ENCODE measurements at places on chromosomes 3 and 15.

- no peak for DNase-seq
Measured at GRCh38 chr3:128226795-128227395, 73.6 kb downstream of the EEFSEC start.

DNA sequence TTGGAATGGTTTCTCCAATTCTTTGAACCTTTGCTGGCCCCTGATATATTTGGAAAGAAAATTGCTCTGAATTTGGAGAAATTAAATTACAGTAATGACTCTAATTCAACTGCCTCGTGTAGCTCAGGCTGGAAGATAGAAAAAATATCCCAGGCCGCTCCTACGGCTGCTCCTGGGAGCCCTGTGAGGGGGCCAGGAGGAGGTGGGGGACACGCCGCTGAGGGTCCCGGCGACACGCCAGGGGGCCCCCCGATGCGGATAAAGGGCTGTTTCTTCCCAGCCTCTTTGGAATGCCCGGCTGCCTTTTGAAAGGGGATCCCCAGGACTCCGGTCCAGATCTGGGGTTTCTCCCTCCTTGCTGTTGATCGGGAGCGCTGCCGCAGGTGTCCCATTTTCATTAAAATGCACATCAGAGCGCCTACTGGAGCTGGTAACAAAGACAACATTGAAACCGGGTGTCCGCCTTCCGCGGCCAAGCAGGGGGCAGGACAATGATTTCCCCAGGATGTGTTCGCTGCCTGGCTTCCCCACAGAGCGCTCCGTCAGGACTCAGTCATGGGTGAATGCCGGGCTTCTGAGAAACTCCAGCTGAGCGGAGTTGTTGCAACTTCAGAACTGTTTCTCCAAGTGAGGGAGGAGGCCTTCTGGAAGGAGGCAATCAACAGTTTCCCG, 200.1 kb upstream of the KBTBD8 start:
- DNase-seq: no peak

GRCh38 chr3:14812196-14812790, 6.5 kb upstream of the FGD5 start:
- DNase-seq: no peak

GRCh38 chr15:69039516-69040225, 25.2 kb downstream of the NOX5 start:
- no peak for DNase-seq

- DNase-seq: no peak
Measured at GRCh38 chr15:63195569-63196015, 6.2 kb downstream of the RAB8B start.

- DNase-seq: no peak
Measured at GRCh38 chr3:71052716-71053115, 530.8 kb downstream of the FOXP1 start.

DNA sequence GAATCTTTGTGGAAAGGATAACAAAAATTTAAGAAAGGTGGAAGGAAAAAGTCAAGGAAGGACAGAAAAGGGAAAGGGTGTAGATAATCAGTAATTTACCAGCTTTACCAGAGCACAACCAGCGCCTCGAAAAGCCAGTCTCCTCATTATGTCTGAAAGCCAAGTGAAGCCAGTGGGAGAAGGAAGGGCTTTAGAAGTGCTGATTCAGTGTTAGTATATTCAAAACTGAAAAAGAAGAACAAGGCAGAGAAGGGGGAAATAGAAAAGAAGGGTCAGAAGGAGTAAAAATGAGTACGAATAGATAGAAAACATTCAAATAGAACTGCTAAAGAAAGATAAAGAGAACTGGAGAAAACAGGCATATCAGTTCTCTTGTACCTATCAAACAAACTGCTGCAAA, 4.1 kb downstream of the PBRM1 start:
- DNase-seq: no peak

DNA sequence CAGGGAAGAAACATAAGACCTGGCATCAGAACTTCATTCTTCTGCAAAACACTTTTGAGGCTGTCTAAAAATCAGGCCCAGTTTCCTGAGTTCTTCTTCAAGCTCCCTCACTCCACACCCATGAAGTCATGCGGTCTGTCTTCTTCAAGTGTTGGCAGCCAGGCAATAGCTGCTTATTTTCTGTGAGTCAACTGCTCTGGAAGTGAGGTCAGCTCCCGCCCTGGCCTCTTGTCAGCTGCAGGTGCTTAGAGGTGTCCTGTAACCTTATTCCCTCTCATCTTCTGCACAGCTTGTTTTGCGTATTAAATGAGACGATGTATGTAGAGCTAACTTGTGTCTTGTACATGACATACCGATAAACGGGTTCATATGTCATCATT, 226.1 kb downstream of the ADAMTS17 start:
- DNase-seq: no peak

- no peak for DNase-seq
Measured at GRCh38 chr3:111999484-112000324, 982 bp downstream of the TAGLN3 start.

DNA sequence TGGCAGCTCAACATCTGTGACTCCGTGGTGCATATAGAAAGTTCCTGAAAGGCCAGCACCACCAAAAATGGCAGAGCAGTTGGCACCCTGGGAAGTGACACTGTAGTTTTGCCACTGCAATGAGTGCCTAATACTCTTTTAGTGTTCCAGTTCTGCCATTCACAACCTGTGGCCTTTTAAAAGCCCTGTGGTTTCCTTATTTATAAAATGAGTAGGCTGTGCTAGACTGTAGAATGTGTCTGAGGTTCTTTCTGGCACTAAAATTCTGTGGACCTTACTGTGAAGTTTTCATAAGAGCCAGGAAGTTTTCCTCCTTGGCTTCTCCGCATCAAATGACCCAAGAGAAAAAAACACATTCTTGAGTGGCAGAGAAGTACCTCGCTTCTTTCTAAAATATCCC, 74.1 kb downstream of the MME start:
- DNase-seq: no peak

DNA sequence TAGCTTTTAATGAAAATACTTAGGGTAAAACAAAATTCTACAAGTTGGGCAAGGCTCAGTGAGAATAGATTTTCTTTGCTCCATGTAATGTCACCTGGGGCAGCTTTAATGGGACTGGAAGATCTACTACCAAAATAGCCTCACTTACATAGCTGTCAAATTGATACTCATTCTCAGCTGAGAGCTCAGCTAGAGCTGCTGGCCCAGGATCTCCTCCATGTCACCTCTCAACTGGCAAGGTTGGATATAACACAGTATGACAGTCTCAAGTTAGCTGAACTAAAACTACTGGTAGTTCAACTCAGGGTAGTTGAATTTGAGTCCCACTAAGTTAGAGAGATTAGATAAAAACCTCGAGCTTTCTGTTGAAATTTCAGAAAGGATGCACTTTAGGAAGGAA, 218.5 kb upstream of the PLSCR5 start:
- DNase-seq: no peak

GRCh38 chr15:101444015-101444414, 45.5 kb downstream of the PCSK6 start:
- DNase-seq: no peak

- DNase-seq: no peak
Measured at GRCh38 chr15:48800811-48801455, 9.9 kb downstream of the CEP152 start.

DNA sequence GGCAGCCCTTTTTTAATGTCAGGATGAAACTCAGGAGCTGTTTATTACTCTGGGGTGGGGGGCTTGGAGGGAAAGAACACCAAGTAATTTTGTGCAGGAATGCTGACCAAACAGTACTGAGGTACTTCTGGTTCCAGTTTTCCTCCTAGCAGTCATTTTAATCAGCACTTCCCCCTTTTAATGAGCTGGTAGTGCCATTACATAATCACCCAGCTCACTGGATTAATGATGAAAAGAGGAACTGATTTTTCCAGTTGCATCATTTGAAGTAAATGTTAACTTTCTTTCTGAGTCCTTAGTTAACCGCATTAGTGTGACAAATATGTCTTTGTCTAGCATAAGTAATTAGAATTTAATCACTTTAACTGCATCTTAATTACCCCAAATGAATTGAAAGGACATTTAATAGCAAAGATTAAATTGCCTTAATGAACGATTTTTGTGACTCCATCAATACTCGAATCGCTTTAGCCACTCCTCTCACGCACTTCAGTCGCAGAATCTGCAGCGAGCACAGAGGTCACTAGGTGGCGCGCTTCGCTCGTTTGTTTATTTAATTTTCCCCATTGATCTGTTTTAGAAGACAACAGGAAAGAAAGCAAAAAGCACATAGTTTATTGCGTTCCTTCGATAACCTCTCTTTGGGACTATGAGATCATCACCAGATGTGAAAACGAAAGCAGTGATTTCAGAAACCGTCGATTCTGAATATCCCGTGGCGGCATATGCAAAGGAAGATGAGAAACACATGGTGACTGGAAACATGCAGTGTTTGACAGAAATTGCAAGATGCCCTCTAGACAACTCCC, 9.8 kb downstream of the ONECUT1 start:
- no peak for DNase-seq

GRCh38 chr3:125123451-125124305, 67.9 kb upstream of the HEG1 start:
- no peak for DNase-seq

GRCh38 chr3:170690661-170690981, 104.7 kb upstream of the SLC7A14 start:
- DNase-seq: no peak

DNA sequence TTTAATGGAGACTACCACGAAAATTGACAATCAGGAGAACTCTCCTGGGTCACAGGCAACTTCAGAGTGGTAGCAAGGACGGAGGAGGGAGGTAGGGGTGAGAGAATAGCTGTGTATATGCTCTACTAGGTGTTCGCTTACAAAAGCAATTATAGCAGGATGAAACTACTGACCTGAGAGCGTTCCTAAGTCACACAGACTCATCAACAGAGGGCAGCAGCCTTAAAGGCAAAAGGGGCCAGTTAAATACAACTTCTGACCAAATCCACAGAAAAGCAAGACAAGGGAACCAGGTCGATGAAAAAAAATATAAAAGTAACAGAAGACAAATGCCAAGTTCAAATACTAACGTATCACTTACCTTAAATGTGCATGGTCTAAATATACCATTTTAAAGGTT, 894.6 kb downstream of the PLOD2 start:
- DNase-seq: no peak

DNA sequence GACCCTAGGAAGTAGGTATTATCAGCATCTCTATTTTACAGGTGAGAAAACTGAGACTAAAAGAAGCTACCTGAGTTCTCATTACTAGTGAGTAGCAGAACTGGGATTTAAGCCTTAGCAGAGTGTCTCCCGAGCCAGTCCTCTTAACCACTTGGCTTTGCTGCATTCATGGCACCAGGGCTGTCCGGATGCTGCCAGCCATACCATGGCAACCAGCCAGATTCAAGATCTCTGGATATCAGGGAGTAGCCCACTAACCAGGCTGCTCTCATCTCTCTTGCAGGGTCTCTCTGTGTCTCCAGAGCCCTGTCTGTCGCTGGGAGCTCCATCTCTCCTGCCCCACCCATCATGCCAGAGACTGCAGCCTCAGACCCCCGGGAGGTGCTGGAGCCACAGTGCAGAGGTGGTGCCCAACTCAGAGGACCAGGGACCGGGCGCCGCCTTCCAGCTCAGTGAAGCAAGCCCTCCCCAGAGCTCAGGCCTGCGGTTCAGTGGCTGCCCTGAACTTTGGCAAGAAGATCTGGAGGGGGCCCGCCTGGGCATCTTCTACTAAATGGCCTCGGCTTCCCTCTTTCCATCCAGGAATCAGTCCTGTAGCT, 1.7 kb downstream of the MESP2 start:
- DNase-seq: no peak
